ENCODE measurements at places on chromosomes 12 and 14.

GRCh38 chr14:79581912-79582576 lies 629.3 kb downstream of the DIO2 start:
- no peak for DNase-seq

- peak; percentile 48 for DNase-seq
Measured at GRCh38 chr14:59576332-59577294, at the start of gene CCDC175. CCDC175 (minus strand) TSS chr14:59576812; CDS start chr14:59576775, 37 bp downstream.

DNA sequence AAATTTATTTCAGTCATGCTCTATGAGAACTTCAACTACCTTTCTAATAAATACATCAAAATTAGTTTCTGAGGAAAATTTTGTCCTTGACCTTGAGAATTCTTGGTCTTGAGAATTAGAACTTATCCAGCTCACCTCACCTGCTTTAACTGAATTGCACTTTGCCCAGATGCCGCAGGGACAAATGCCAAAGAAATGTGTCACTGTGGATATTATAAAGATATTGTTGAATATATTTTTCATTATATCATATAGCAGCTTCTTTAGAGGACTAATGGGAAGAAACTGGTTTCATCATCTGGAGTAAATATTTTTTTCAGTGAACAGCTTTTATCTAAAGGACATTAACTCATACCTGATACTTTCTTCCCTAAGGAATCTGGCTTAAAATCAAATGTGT lies 54.1 kb downstream of the LRP6 start:
- DNase-seq: no peak

DNA sequence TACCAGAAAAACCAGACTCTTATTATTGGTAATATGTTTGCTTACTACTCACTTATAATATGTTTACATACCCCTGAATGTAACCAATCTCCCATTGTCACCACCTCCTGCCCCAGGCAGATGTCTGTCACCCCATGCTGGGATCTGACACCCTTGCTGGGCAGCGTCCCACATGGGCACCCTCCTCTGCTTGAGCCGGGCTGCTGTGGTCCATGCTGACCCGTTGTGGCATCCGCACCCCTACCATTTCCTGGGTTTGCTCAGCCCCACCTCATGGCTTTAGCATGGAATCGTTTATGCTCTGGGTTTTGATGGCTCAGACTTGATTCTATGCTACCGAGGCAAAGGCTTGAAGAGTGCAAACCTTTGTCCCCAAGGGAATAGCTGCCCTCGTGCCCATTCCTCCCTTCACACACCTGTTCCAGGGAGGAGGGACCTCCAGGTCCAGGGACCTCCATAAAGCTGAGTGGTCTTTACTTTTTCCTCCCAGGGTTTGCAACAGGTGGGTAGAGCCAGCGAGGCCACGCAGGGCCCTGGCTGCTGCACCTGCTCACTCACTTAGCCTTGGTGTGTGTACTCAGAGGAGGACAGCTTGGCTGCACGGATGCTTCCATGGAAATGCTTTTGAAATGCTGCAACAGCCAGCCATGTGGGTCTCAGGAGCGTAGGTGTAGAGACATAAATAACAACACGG lies 68.7 kb downstream of the PRMT8 start:
- DNase-seq: no peak

- no peak for DNase-seq
Measured at GRCh38 chr14:48140804-48141203, 465.4 kb upstream of the MDGA2 start.

GRCh38 chr12:26701604-26702215 lies 131.3 kb downstream of the ITPR2 start:
- no peak for DNase-seq
